ENCODE measurements at places on chromosomes 16 and 17.

GRCh38 chr17:57106107-57106835 lies 21.2 kb downstream of the AKAP1 start:
- DNase-seq: no peak

DNA sequence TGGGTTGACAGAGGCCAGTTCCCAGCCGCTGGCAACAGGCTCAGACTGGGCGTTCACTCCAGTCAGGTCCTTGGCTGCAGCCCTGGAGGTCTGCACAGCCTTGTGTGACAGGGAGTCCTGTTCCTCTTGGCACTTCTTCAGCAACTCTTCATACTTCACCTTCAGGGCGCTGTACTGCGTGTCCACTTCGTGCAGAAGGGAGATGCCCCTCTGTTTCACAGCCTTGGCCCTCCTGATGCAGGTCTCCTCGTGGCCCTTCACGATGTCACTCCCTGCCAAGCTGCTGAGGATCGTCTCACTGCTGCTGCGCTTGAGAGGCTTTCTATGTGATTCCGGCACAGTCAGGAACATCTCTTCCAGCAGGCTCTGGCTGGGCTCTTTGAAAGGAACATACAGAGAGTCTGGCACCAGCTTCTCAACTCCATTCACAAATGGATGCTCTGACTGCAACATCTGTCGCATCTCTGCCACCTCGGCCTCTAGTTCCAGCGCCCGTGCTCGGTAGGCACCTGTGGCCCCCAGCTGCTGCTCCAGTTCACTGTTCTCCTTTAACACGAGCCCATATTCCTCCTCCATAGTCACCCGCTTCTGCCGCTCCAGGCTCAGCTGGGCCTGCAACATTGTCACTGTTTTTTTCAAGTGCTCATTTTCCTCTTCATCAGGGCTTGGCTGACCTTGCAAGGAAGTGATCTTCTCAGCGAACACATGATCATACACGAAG lies 27.2 kb downstream of the CDR2 start:
- no peak for DNase-seq

DNA sequence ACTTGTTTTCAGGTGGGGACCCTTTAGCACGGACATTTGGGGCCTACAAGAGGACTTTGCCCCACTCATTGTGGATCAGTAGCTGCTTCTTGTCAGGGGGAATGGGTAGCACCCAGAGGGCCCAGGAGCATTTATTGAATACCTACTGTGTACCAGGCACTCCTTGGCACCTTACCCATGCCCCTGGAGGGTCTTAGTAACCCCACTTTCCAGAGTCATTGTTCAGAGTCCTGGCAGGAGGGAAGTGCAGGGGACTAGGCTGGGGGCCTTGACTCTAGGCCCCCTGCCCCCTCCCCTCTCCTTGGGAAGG lies 21.0 kb upstream of the CIBAR2 start:
- DNase-seq: no peak

GRCh38 chr17:49452201-49452600 lies 37.5 kb upstream of the PHB1 start:
- no peak for DNase-seq

DNA sequence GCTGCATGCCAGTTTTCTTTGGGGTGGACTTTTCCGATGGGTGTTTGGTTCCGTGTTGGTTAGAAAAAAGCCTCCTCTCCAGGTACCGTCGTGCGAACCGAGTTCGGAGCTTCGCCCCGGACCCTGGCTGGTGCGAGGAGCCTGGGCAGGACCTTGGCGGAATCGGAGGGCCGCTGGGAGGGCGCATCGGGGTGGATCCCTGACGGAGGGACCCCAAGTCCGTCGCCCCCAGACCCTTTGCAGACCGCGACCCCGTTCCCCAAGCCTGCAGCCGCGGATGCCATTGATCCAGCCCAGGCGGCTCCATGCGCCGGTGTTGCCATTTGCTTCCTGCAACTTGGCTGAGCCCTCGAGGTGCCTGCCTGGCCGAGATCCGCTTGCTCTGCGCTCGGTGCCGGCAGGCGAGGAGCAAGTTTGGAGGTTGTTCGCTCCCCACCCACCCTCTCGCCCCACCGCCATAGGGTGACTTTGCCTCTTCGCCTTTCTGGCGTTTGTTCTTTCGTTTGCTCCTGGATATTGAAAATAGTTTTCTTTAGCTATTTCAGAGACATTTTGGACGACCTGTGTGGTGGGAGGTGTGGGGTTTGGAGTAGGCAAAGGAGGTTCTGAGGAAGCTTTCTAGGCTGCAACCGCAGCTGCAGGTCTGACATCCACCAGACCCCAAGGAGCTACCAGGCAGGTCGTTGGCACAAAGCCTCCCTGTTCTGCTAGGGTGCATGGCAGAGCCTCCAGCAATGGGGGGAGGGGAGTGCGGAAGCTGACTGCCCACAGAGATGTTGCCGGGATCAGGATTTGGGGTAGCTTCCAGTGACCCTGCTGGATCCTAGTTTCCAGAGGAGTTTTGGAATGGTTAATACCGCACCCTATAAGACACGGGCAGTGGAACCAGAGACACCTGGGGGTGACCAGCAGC lies 58.2 kb downstream of the RAP1GAP2 start:
- DNase-seq: peak; percentile 38

DNA sequence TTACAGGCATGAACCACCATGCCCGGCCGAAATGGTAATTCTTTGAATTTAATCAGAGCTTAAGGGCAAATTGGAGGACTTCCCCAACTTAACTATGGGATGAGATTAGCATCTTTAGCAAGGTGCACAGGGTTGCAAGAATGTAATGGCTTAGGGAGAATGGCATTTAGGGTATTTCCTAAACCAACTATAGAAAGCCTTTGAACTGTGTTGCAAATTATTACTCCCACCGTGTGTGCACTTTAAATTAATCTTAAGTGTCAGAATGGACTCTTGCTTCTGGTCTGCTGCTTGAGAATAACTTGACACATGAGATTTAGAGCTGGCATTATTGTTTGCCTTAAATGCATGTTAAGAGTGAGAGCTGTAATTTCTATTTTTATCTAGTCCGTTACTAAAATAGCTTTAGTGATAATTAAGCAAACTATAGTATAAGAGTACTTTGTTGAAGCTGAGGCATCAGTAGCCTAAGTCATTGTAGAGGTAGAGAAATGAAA lies 59.8 kb downstream of the TUBD1 start:
- DNase-seq: no peak

DNA sequence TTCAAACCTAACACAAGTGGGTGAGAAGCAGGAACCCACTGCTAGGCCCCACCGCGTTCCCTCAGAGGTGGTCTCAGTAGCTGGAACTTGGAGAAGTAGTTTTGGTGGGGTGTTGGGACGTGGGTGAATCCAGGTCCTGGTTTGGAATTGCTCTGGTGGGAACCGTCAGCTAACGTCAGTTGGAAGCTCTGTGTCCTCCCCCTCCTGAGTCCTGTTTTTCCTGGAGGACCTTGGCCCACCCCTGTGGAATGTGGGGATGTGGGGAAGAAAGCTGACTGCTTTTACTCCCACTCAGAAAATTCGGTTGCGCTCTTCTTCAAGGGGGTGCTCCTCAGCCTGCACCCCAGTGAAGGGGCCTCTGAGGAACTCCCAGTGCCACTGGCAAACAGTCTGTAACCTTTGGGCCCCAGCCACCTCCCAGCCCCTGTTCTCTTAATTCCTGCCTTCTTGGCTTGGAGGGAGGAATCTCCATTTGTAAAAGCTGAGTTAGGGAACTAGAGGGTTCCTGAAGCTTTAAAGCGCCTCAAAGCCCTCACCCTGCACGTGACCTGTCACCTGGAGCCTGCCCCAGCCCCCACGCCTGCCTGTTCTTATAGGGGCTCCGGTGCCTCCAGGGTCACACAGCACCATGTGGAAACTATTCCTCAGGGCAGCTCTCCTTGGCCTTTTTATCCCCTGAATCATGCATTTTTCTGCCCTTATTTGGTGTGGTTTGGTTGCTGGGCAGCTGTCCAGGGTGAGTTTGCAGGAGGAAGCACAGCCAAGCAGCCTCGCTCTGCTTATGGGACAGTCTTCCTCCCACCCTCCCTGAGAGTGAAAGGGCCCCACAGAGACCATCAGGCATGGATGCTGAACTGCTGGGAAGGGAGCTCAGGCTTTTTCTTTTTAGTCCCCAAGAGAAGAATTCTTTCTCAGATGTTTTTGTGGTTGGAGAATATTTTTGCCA lies 16.2 kb upstream of the NAGLU start:
- DNase-seq: no peak

DNA sequence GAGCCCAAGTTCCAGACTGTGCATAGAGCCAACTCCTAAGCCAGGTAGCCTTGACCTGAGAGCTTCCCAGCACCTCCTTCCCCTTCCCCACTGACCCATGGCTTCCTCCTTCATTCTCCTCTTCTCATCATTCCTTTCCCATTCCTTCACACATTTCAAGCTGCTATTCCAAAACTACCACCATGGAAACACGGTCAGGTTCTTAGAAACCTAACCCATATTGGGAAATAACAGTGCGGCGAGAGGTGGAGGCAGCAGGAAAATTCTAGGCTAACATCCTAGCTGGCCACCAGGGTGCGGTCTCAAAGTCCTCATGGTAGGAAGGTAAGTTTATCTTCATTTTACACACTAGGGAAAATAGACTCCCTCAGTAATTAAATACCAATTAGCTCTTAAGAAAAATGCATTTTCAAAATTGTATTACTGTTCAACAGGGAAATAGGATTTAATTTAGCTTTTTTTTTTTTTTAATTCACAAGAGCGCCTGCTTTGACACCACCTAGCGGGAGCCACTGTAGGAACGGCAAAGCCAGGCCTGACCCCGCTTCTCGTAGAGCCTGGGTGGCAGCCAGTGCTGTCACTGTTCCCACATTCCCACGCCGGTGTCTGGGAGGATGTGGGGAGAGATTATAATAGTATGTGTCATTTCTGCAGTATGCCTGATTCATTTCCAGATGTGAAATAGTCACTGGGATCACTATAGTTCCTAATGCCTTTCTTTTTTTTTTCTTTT lies 14.0 kb upstream of the SPHK1 start:
- DNase-seq: no peak

DNA sequence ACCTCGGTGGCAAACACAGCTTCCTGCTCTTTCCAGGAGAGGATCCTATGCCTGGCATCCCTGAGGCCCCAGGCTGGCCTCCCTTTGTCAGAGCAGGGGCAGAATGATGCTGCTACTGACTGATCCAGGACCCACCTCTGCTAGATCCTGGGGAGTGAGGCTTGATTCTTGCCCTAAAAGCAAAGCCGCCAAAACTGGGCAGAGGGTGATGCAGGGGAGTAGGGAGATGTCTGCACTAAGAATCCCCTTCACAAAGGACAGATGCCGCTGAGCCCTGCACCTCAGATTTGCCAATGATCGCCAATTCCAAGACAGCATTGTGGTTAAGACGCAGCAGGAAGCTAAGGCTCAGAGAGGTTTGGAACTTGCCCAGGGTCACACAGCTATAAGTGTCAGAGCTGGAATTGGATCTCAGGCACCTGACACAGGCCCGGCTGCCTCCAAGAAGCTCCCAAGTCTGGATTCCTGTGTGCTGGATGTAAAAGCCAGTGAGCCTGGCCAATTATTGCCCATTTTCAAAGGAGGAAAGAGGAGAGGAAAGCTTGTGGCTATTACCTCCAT lies 60.7 kb upstream of the TNRC6C start:
- no peak for DNase-seq

DNA sequence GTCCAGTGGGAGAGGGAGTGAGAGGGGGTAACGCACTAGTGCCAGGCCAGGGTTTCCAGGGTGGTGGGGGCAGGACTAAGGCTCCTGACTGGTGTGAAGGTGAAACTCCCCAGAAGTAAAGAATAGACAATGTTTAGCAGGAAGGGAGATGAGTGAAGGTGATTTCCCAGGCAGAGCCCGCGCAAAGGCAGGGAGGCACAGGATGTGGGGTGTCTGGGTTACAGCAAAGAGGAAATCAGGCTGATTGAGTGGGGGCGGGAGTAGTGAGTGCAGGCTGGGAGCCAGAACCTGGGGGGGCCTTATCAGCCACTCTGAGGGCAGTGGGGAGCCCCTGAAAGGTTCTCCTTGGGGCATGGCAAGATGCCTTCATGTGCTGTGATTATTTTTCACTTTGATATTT lies 167.5 kb downstream of the UTP18 start:
- DNase-seq: no peak

DNA sequence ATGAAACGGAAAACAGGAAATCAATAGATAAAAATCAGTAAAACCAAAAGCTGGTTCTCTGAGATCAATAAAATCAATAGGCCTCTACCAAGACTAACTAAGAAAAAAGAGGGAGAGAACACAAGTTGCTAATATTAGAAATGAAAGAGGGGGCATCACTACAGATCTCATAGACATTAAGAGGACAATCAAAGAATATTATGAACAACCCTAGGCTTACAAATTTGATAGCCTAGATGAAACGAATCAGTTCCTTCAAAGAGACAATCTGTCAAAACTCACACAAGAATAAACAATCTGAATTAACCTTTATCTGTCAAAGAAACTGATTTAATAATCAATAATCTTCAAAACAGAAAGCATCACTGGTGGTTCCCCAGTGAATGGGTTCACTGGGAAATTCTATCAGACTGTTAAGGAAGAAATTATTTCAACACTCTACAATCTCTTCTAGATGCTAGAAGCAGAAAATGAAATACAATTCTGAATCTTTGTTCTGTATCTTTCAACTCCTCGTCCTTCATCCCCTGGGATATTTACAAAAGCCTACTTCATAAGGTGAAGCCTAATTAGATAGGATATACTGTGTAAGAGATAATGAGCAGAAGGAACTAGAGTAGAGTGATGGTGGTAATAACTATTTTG lies 4.4 kb downstream of the ABCA9 start:
- DNase-seq: no peak

- peak; percentile 61 for DNase-seq
Measured at GRCh38 chr17:27481327-27481726, 25.1 kb downstream of the KSR1 start.
